ENCODE measurements at places on chromosomes 6 and 20.

GRCh38 chr6:162056745-162057144 is 670.8 kb downstream of the PRKN start:
- DNase-seq = no peak

DNA sequence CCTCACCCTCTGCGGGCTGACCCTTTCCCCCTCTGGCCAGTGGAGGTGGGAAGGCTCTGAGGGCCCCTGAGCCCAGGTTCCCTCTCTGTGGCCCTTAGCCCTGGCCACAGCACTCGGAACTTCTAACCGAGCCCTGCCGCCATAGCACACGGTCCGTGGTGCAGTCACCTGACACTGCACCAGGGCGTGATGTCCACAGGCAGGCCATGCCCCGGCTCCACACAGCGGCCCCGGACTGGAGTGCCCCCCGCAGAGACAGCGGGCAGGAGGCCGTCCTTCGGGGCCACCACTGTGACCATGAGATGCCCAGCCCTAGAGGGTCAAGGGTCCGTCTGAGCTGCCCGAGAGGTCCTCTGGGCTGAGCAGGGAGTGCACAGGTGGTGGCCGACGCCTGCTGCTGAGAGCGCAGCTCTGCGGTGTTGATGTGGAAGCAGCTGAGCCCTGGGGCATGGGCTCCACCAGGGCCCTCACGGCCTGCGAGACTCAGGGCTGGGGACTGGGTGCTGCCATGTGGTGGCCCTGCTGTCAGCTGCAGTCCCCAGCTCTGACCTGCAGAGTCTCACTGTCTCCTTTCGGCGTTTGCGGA is 11.2 kb upstream of the BHLHE23 start:
- DNase-seq = no peak

DNA sequence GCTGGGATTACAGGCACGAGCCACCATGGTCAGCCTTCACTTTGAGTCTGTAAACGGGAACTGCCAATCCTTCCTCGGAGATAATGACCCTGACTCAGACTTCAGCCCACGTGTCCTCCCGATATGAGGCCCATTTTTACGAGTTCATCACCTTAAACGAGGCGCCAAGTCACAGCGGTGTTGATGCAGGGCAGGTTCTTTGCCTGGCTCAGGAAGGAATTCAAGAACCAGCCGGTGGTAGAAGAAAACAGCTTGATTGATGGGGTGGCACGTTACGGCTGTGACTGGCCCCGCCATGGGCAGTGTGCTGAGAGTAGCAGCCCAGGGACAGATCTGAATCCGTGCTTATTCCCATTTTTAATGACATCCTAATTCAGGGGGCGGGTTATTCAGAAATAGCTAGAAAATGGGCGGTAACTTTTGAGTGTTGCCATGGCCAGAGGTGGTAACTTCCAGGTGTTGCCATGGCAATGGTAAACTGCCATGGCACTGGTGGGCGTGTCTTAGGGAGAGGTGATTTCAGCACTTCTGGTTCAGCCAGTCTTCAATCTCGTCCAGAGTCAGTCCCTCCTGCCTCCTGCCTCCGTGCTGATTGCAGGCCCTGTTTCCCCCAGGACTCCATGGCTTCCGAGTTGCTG is 9.1 kb upstream of the MAP1LC3A start:
- DNase-seq = peak; percentile 61

GRCh38 chr20:9583151-9583550 is 68.8 kb downstream of the LAMP5 start:
- DNase-seq = no peak

- no peak for DNase-seq
Observed at GRCh38 chr6:14436592-14437132, 319.1 kb downstream of the CD83 start.

DNA sequence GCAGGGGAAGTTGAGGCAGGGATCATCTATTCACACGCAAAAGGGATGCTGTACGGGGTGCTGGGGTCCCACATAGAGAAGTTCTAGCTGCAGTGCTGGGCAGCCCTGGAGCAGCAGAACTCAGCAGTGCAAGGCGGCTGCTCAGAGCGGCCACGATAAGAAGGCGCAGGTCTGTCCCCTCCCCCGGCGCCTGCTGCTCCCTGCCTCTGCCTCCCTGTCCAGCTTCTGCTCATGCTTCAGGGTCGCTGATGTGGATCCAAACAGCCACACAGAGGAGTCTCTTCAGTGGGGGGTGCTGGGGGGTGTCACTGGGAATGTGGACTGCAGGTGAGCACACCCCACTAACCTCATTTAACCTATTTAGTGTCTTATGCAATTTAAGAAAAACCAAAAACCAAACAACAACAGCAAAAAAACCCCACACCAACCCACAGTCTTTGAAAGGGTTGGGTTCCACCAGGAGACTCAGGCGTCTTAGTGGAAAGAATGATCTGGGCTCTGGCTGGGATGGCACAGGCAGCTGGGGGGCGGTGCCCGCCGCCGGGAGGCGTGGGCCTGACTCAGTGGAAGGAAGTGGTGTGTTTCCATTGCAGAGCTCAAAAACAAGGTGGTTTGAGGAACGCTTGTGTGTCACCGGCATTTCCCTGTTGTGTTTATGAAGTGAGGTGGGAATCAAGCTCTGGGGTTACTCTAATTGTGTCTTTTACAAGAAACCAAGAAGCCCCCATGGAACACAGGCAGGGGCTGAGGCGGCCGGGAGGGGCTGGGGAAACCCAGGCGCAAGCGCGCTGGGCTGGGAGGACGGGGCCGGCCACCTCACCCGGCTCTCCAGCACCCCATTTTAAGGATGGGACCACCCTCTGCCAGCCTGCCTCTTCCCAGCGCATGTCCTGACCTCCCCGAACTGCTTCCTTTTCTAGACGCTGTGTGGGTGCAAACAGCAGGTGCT is 55.1 kb downstream of the IRF4 start:
- DNase-seq = no peak

All from RWPE1 (cell line).